ENCODE measurements at places on chromosomes 2 and 18.
A peak's percentile ranks its signal among the peaks of the same experiment; 100 is the strongest.

- DNase-seq, result no peak
These were observed 79.6 kb downstream of the TGIF1 start for GRCh38 chr18:3529601-3530000.

DNA sequence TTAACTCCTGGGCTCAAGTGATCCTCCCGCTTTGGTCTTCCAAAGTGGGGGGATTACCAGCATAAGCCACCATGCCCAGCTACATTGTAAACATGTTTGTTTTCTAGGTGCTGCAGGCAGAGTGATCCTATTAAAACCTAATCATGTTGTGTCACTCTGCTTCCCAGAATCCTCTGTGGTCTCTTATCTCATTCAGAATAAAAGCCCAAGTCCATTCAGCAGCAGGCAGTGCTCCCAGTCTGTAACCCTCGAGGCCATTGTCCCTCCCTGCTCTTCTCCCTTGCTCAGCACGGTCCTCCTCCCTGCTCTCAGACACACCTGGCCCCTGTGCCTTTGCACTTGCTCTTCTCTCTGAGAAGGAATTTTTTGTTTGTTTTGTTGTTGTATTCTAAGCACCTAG, 11.1 kb upstream of the CABYR start:
- no peak for DNase-seq

DNA sequence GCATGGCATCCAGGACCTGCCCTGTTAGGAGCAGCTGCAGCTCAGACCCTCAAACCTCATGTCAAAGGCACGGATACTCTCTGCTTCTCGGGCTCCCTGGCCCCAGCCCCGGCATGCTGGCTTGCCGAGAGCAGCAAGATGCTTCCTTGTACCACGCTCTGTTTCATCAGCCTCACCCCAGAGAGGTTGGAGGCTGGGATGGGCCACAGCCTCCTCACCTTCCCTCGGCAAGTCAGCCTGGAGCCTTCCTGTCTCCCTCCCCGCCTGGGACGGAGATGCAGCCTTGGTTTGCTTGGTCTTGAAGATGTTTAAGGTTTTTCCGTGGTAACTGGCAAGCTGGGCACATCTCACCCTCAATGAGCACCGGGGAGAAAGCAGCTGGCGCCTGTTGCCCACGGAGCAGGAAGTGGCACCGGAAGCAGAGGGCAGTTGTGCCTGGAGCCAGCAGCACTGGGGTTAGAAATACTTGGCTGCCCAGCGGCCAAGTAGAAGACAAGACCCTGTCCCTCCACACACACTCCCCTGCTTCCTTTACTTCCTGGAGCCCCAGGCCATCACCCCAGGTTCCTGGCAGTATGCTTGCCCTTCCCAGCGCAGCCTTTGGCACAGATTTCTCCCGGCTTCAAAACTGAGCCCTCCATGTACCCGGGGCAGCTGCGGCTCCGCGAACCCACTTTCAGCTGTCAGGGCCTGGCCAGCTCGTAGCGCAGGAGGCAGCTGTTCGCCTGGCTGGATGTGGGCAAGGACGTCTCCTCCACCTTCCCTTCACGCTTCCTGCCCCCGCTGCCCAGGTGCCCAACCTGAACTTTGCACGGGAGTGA, 17.4 kb downstream of the FBLN7 start:
- no peak for DNase-seq

GRCh38 chr2:10392951-10393639, 55.0 kb downstream of the ODC1 start:
- peak; percentile 47 for DNase-seq

GRCh38 chr18:23210526-23210925, 75.2 kb downstream of the CABLES1 start:
- no peak for DNase-seq

DNA sequence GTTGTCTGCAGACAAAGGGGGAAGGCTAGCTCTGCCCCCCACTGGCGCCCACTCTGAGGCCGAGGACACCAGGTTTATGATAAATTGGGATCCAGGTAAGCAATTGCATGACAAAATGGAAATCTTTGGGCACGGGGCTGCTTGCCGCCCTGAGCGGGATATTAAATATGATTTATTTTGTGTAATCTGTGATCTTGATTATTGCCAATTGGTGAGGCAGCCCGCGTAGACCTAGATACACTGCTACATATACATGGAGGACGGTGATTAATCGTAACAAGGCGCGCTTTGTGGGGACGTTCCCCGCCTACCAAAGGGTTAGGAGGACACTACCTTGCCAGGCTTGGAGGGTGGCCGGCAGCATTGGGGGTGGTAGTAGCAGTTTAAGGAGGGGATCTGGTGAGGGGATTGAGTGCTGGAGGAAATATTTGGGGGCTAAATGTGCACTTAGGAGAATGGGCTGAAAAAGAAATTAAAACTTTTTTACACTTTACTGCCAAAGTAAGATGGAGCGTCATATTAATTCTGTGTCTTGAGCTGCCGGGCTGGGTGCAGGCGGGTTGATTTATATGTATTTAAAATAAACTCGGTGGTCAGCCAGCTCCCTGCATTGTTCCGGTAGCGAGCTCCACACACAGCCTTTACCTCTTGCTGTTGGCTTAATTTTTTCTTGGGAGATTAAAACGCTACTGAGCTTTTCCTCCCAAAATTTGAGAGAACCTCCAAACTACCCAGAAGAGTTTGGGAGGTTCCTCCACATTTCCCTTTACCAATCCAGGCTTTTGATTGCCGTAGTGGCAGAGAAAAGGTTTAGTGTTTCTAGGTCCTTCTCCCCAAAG, 4.1 kb downstream of the HOXD3 start:
- no peak for DNase-seq

DNA sequence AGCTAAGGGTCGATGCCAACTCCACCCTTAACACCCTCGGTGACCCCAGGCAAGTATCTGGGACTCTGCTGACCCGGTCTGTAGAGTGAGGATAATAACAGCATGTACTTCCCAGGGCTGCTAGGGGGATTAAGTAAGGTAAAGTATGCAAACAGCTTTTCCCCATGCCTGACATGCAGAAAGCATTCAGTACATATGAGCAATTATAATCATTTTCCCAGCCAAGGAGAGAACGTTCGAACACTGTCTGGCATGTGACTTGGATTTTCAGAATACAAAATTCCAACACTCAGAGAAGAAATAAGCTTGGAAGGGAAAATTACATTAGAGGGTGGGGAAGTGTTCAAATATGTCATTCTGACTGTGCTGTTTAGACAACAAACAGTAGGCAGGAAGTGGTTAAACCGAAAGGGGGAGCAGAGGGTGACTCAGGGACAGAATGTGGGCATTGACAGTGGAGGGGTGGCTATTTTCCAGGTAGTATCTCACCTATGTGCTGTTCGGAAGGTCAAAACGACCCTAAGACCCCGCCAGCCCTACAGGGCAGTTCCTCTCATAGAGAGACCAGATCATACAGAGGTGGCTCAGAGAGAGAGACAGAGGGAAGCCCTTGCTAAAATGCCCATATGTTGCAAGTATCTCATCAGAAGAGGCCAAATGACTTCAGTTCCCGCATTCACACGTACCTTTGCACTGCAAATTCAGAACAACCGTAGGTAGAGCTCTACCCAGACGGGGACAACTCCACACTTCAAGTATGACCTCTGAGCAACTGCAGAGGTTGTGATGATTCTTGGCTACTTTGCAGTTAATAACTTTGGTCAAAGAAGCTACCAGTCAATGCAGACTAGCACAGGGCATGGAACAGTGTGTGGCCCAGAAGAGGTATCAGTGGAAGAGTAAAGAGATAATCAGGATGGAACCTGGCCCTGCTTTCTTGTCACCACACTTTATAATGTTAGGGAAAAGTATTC, 14.8 kb downstream of the ASPRV1 start:
- no peak for DNase-seq

Measured in NT2/D1 (cell line).